Cardiac atrium fibroblast (primary cell): ENCODE measurements at places on chromosomes 6 and 20. TPM values are rescaled to one million over a fixed set of nuclear protein-coding genes. Genes with fewer than 3 reads are reported as not detected.

The NRSN2 gene
- total RNA-seq: 39.9 and 48.6 TPM in 2 replicates

The C6orf141 gene
- total RNA-seq: 4.5 TPM in 1 of 2 replicates, not detected in the other

The PAX1 gene
- total RNA-seq: not detected in 2 replicates

The ID1 gene
- 759 and 813 TPM in 2 replicates for total RNA-seq

The EMILIN3 gene
- total RNA-seq: 0.18 TPM in 1 of 2 replicates, not detected in the other

The IDH3B gene
- total RNA-seq: 75.5 and 83.9 TPM in 2 replicates

The STMN3 gene
- total RNA-seq: 38.6 and 51.4 TPM in 2 replicates

The ADGB gene
- not detected in 2 replicates for total RNA-seq

The TSBP1 gene
- total RNA-seq: not detected in 2 replicates

The RAD21L1 gene
- total RNA-seq: not detected in 2 replicates

The REM1 gene
- 2.8 and 3.4 TPM in 2 replicates for total RNA-seq

The SLC22A1 gene
- 2.3 TPM in 1 of 2 replicates, not detected in the other for total RNA-seq

The SAMD5 gene
- 0.18 and 1.1 TPM in 2 replicates for total RNA-seq

The RTF2 gene
- 64.6 and 66.1 TPM in 2 replicates for total RNA-seq

The NXT1 gene
- total RNA-seq: 32.7 and 39.9 TPM in 2 replicates

The SLC22A7 gene
- not detected in 2 replicates for total RNA-seq

The MUC21 gene
- not detected in 2 replicates for total RNA-seq

The TP53TG5 gene
- total RNA-seq: not detected in 2 replicates

The RCAN2 gene
- total RNA-seq: 0.16 TPM in 1 of 2 replicates, not detected in the other

The TFAP2A gene
- total RNA-seq: 1.3 and 4.5 TPM in 2 replicates

The PEX6 gene
- total RNA-seq: 11.0 and 16.2 TPM in 2 replicates

The POPDC3 gene
- total RNA-seq: 6.0 TPM in 1 of 2 replicates, not detected in the other

The FHL5 gene
- total RNA-seq: 0.18 TPM in 1 of 2 replicates, not detected in the other
